Neuronal stem cell (in vitro differentiated cells): ENCODE measurements at places on chromosomes 12 and 14.

GRCh38 chr14:63454863-63455622, 88.1 kb downstream of the PPP2R5E start:
- no peak for DNase-seq

GRCh38 chr14:65206448-65207096, 104.3 kb upstream of the MAX start:
- no peak for DNase-seq

GRCh38 chr14:68137704-68138619, 318.4 kb downstream of the RAD51B start:
- peak; percentile 82 for DNase-seq

DNA sequence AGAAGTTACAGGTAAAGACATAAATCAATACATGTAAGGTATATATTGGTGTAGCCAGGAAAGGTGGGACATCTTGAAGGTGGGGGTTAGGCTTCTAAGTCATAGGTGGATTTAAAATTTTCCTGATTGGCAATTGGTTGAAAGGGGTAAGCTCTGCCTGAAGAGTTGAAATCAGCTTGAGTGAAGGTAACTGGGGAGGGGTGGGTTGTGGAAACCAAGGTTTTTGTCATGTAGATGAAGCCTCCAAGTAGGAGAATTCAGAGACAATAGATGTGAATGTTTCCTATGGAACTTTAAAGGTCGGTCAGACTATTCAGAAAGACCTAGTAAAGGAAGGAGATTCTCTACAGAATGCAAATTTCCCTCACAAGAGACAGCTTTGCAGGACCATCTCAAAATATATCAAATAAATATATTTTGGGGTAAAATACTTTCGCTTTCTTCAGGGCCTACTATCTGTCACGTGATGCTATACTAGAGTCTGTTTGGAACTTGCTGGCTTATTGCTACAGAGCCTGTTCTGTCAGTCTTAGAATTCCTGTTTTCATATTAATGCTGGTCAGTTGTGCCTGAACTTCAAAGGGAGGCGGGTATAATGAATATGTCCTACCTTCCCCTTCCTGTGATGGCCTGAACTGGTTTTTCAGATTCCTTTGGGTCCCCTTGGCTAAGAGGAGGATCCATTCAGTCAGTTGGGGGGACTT, 20.6 kb upstream of the SPATA7 start:
- peak; percentile 58 for DNase-seq

DNA sequence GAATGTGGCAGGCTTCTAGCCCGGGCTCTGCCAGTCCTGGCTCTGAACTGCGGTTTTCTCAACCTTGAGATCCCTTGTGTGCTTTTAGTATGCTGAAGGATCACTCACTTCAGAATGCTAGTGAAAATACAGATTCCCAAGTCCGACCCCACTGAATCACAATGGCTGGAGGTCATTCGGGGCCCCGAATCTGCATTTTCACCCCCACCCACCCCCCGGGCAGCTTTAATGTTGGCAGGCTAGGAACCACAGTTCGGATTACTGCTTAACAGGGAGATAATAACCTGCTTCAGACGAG, 573 bp upstream of the SUSD6 start:
- no peak for DNase-seq

- no peak for DNase-seq
These were observed 174.0 kb downstream of the ASCL4 start for GRCh38 chr12:107948391-107948945.

- DNase-seq: no peak
These were observed 292.7 kb downstream of the EMP1 start for GRCh38 chr12:13489246-13489645.

- no peak for DNase-seq
These were observed 134.0 kb downstream of the BCL11B start for GRCh38 chr14:99137913-99138571.

GRCh38 chr14:68547305-68548193, 245.3 kb downstream of the ZFP36L1 start:
- no peak for DNase-seq

- no peak for DNase-seq
These were observed 239.8 kb downstream of the PRKD1 start for GRCh38 chr14:29687866-29688265.

- no peak for DNase-seq
These were observed 148.5 kb downstream of the FOXN3 start for GRCh38 chr14:89268514-89268913.

- no peak for DNase-seq
These were observed 21.9 kb downstream of the RNFT2 start for GRCh38 chr12:116759783-116760621.

GRCh38 chr12:105547786-105548185, 217.3 kb downstream of the C12orf75 start:
- no peak for DNase-seq

- no peak for DNase-seq
These were observed 42.6 kb downstream of the SAMD4A start for GRCh38 chr14:54609576-54609975.

DNA sequence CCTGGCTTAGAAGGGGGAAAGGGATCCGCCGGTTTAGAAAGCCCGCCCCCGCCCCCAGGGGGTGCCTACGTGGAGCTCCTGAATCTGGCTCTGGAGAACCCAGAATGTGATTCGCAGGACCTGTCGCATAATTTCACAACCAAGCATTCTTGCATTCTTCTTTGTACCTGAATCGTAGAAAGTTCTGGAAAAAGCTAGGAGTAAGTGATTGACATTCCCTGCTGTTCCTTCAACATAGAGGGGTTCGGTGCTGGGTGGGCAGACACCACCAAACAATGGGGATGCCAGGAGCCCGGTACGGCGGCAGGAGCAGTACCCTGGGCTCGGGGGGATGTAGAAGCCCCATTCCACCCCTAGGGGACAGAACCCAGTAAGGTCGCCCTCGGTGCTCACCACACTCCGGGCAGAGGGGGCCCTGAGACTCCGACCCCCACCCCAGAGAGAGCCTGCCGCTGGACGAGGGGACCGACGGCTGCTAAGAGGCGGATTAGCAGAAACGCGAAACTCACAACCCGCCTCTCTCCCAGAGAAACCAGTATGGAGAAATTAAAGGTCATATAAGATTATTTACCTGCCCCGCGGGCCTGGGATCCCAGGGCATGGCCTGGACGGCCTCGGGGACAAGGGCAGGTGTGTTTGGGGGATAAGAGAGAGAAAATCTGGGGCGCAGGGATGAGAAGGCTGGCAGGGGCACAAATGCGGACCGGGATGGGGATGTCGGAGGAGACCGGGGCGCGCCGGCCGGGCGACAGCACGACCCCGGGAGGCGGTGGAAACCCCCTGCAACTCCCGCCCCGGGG, 520 bp downstream of the CSRP2 start:
- peak; percentile 58 for DNase-seq

DNA sequence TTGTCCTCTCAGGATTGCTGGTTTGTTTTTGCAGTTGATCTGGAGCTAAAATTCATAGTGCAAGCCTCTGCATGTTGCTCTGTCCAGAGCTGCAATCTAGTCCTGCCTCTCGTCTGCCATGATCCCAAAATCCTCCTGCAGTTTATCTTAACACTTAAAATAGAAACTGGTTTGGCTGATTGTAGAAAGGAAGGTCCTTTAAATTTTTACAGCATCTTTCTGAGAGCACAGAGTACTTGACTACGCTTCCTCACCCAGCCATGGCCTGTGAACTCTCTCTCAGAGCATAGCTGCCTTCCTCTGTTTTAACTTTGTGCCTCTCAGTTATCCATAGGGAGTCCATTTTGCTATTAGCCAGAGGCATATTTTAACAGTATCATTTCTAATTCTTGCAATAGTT, 877.1 kb downstream of the C12orf50 start:
- no peak for DNase-seq

GRCh38 chr12:120139958-120140357, 23.4 kb upstream of the RAB35 start:
- no peak for DNase-seq

- DNase-seq: no peak
These were observed 5.7 kb downstream of the CCND2 start for GRCh38 chr12:4279198-4279690.

DNA sequence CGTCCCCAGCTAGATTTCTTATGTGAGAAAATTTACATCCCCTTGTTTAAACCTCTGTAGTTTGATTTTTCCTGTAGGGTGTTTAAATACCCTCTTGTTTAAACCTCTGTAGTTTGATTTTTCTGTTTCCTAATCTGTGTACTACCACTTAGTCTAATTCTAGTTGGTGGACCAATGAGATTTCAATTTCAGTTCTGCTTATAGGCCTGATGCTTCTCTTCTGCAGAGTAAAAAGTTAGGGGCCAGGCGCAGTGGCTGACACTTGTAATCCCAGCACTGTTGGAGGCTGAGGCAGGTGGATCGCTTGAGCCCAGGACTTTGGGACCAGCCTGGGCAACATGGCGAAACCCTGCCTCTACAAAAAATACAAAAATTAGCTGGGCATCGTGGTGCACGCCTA, 11.5 kb downstream of the UBC start:
- no peak for DNase-seq

GRCh38 chr12:50404307-50404706, 3.6 kb downstream of the LARP4 start:
- no peak for DNase-seq

DNA sequence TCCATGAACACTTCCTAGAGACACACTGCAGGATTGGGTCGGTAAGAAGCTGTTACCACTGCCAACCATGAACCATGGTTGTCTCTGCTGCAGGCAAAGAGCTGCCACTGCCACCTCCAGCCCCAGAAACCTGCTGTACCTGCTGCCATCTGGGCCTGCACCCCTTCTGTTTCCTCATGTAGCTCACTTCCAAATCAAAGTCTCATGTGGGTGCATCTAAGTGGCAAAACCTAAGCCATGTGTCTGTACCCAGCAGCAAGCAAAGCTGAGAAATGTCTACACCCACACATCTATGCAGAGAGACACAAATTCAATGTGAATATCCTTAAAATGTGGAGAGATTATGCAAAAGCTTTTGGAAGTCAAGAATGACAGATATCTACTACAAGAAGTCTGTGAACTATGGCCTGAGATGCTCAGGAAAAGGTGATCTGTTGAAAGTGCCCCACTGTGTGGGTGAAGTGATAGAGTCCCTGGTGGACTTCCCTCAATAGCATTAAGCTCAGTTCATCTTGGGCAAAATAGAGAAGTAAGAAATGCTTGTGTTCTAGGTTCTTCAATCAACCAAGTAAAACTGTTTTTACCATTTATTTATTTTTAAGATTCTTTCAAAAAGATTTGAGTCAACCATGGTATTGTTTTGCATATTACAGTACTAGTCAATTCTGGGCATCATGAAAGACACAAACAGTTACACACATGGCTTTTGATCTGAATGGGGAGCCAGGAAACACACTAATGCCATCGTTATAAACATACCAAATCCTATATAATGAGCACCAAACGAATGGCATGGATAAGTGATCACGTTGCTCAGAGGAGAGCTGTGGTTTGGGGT, 64.4 kb downstream of the FOS start:
- no peak for DNase-seq

DNA sequence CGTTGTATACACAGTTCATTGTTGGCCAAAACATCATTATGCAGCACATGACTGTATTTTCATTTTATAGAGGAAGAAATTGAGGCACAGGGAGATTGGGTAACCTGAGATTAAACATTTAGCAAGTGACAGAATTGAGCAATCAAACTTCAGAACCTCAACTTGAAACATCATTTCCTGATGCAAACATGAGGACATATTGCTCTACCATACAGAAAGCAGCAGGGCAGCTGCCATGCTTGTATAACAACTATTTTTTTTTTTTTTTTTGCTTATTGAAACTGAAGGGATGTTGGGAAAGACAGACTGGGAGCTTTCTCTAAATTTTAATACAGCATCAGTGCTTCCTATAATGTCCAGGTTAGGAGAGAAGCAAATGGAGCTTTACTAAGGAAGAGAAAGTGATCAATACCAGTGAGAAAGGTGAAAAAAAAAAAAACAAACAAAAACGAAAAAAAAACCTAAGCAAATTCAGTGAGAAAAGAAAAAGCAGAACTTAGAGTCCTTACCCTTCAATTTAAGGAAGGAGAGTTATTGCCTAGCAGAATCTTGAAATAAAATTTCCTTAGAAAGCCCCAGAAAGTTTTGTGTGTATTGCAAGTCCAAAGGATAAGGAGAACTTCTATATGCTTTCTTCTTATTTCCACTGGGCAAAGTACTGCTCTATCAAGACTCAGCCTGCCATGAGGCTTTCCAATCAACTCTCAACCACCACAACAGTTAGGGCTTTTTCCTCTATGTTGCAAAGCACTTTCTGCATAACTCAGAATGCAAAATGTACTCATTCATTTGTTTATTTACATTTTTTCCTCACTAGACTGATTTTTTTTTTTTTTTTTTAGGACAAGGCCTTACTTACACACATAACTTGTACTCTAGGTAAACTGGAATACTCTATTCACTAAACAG, 21.6 kb downstream of the BTG1 start:
- no peak for DNase-seq

- no peak for DNase-seq
These were observed 16.0 kb upstream of the RFX4 start for GRCh38 chr12:106566771-106567170.
